ENCODE measurements at places on chromosomes 7 and 10.

- DNase-seq, result no peak
Observed at GRCh38 chr7:66033471-66034385, 41.9 kb upstream of the ASL start.

- DNase-seq, result no peak
Observed at GRCh38 chr7:137169282-137169698, 174.2 kb downstream of the PTN start.

DNA sequence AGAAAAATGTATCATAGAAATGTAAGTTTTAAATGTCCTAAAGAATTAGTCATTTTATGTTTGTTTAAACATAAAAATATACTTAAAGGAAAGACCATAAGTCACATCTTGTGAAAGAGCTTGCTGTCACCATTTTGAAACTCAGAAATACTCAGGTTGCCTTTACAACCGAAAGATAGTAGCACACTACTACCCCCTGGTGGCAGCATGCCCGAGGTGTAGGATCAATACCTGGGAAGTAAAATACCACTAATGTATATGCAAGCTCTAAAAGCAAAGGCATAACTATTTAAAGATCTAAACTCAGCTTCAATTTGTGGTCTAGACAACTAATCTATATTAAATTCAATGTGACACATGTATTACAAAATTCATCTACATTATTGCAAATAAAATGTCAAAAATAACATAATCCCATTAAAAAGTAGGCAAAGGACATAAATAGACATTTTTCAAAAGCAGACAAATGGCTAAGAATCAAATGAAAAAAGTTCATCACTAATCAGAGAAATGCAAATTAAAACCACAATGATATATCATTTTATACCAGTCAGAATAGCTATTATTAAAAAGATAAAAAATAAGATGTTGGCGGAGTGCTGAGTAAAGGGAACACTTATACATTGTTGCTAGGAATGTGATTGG lies 47.7 kb upstream of the FGL2 start:
- DNase-seq, result peak; percentile 89

DNA sequence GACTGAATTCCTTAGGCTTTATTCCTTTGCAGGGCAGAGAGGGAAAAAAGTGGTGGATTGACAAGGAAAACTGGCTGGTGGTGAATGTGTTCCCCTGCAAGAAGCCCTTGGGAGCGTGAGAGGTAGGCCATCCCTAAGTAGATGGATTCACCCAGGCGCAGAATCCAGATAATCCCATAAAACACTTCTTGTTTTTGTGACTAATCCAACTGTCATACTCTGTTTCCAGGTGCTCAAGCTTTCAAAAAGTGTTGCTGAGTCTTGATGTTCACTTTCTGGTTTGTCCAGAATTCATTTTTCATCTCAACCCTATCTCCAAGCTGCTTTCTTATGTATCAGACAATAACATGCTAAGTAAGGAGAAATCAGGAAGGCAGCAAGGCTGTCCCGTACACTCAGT lies 250.8 kb upstream of the HABP2 start:
- DNase-seq, result no peak

GRCh38 chr7:37018954-37019353 lies 294.7 kb upstream of the AOAH start:
- no peak for DNase-seq

DNA sequence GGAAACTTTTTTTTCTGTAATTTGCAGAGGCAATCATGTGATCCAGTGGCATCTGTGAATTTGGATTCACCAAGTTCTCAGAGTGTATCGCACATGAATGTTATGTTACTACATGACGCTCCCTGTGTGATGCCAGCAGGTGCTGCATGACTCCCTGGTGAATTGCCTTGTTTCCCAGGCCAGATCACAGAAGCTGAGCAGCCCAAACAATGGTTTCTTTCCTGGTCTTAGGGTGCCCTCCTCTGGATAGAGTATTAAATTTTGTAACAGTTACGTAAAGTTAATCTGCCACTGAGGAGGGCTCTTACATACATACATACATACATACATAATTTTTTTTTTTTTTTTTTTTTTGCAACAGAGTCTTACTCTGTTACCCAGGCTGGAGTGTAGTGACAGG lies 3.6 kb downstream of the ZSCAN21 start:
- no peak for DNase-seq

- DNase-seq, result no peak
Observed at GRCh38 chr10:119535837-119536507, 6.5 kb downstream of the RGS10 start.

DNA sequence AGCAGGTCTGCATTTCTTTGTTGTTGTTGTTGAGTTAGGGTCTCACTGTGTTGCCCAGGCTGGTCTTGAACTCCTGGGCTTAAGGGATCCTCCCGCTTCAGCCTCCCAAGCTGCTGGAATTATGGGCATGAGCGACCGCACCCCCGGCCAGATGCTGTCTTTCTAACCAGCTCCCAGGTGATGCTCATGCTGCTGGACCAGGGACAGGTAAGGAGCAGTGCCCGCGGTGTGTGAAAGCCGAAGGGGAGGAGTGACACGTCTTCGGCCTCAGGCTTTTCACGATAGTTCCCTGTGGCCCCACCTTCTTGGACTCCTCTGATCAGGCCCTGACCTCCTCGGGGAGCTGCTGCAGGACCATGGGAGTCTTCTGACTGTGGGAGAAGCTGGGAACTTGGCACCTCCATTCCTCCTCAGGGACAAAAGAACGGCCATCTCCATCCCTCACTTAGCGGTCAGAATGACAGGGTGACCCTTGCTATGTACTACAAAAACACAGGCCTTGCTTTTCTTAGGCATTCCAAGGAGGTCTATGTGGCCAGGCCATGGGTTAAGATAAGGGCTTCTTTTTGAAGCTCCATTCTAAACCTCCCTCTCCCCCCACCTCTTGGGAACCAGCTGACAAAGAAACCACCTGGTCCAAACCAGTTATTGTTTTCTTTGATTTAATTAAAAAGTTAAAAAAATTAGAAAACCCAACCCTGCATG lies 5.5 kb downstream of the SFRP5 start:
- DNase-seq, result no peak

DNA sequence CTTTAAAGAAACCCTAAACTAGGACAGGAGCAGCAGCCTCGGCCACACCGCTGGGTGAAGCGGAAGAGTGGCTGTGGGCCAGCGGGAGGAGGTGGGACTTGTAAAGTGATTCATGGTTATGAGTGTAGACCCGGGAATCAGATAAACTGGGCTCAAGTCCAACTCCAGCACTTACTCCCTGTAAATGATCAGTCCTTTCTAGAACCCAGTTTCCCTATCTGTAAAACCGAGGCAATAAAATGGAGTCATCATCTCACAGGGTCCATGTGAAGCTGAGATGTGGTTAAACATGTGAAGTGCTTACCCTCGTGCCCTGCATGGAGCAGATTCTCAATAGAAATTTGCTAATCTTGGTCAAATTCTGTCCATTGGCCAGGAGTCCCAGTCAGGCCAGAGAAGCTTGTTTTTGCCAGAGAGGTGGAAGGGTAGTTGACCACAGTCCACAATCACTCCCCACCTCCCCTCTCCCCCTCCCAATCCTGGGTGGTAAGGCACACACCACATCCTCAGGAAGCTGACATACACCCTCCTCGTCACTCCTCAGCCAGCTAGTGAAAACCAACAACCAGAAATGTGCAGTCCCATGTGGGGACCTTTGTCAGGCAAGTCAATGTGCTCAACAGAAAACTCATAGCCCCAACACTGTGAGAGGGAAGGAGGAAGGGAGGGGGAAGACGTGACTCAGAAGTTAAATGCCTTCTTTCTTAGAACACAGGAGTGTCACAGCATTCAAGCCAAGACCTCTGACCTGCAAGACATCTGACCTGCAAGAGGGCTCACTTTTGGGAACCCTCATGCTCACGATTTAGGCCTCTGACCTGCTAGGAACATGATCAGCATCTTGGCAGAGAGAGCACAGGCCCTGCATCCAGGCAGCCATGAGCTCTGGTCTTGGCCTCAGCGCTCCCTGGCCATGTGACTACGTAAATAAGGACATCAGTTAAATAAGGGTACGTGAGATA lies 145.1 kb downstream of the PLXNA4 start:
- DNase-seq, result peak; percentile 42

DNA sequence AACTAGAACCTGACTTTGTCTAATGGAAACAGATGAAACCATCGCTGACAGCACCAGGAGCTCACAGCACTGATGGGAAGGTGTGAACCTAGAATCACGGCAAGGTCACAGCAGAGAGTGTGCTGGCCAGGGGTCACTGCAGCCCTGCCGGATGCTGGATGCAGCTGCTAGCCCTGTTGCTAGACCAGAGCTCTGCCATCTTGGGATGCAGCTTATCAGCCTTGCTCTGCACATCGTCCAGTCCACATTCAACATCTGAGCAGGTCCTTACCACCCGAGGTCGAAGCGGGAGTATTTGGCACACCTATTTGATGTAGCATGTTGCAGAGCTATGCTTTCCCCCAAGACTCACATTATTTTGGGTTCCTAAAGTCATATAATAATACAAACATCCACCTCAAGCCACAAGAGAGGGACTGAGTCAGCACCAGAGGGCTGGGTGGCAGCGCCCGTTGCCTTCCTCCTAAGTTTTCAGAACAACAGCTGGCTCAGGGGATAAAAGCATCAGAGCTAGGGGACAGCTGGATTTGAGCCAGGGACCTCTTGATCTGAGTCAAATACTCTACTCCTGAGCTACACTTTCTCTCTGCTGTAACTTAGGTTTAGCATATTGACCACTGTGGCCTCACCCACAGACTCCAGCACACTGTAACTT lies 135.3 kb downstream of the ZNF467 start:
- no peak for DNase-seq

DNA sequence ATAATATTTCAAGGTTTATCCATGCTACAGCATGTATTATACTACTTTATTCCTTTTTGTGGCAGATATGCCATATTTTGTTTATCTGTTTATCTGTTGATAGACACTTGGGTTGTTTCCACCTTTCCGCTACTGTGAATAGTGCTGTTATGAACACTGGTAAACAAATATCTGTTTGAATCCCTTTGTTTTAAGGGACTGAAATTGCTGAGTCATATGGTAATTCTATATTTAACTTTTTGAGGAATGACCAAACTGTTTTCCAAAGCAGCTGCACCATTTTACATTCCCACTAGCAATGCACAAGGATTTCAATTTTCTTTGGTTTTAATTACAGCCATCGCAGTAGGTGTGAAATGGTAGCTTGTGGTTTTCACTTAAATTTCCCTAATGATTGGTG lies 3.4 kb downstream of the C10orf53 start:
- no peak for DNase-seq

DNA sequence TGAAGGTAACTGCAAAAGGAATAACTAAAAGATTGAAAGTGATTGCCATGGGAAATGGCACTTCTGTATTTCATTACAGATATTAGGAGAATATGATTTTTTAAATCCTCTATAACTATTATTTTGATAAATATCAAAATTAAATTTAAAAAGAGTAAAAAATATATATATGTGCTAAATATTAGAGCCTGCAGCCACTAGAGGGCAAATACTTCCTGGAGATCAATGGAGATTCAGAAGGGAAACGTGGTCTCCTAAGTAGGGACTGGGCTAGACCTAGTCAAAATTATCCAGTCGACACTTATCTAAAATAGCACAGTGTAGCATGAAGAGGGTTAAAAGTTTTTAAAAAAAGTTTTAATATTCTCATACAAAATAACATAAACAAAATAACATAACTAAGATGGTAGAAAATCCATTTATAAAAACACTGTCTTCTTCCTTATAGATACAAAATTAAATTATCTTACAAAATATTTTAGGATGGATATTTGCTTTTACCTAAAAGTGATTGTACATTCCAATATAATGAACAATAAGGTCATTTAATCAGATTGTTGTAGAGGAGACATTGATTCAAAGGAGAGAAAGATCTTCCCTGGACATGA lies 434.3 kb downstream of the MDFIC start:
- DNase-seq, result no peak

DNA sequence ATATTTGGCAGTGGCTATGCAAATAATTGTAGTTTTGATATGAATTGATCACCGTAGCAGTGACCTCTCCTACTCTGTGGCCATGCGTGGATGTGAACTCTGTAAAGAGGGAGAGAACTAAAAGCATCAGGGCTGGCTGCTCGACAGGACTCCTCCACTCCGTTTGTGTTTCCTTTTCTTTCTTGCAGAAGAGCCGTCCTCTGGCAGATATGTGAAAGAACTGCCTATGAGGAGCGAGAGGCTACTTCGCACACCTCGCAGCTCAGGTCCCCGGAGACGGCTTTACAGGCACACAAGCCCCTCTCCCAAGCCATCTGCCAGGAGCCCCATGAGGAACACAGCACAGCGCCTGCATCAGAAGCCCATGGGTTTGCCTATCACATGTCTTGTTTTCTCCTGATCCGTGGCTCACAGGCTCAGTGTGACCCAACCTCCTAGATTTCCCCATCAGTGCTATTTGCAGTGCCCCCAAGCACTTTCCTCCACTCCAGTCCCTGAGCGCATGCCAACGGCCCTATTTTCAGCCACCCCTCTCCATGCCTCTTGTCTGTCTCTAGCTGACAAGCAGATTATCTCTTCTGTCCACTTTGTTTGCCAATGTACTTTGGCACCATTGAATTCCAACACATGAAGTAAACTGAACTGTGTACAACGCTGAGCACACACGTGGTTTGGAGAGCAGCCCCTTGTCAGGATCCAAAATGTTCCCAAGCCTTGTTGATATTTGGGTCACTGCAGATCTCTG lies 164.3 kb upstream of the AKR1E2 start:
- DNase-seq, result no peak

GRCh38 chr10:62437696-62438095 lies 63.5 kb downstream of the ZNF365 start:
- no peak for DNase-seq

DNA sequence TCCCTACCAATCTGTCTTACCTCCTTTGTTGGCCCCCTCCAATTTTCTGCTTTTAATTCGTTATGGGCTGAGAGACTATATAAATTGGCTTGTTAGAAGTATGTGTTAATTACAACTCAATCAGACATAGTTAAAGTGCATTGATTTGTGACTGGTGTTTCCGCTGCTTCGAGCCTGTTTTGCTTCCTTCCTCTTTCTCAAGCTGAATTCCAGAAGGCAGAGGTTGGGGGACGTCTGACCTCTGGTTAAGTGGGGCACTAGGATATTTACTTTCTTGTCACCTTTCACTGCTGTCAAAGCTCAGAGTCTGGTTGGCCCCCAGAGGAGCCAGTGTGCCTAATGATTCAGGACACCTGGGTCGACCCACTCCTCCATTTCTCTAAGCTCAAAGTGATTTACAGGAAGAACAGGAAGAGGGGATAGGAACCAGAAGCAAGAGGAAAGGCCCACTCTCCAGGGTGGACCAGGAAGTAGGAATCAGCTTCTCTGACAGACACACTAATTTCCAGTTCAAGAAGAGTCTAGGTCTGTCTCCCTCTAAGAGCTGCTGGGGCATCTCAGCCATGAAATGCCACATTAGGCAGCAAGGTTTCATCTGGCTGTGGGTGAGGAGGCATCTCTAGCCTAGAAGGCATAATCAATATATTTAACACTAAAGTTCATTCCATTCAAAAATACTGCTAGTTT lies 397.2 kb upstream of the NPVF start:
- no peak for DNase-seq
